ENCODE measurements at places on chromosomes 7 and 10.

DNA sequence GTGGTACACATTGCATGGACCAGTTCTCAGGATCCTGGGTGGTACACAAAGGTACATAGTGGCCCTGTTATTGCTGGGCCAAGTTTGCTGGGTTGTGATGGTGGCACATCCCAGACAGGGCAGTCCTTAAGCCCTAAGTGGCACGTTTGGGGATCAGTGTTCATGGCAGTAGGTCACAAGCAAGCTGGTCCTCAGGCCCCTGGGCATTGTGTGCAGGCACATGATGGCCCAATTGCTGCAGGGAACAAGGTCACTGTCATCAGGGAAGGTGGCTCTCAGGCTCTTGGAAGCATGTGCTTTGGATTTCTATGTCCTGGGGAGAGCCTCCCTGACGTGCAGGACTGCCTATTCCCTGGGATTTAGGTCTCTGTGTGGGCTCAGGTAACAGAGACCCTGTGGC is 412.3 kb upstream of the LRRTM3 start:
- DNase-seq = no peak

- DNase-seq = peak; percentile 63
Measured at GRCh38 chr7:106542550-106543220, 118.3 kb downstream of the CCDC71L start.

DNA sequence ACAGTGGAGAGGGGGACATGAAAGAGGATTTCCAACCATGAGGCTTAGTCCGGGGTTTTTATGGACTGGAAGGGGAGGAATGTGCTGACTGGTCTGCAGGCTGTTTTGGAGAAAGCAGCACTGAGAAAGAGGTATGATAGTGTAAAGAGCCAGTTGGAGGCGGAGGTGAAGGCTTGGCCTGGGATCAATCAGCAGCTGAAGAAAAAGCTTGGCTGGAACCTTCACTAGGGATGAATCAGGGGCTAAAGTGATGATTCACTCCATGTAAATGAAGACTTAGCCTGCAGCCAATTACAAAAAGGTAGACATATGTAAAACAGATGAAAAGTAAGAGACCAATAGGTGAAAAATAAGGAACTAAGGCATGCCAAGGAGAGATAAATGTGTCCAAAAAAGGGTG is 1382.6 kb downstream of the GATA3 start:
- DNase-seq = peak; percentile 30

DNA sequence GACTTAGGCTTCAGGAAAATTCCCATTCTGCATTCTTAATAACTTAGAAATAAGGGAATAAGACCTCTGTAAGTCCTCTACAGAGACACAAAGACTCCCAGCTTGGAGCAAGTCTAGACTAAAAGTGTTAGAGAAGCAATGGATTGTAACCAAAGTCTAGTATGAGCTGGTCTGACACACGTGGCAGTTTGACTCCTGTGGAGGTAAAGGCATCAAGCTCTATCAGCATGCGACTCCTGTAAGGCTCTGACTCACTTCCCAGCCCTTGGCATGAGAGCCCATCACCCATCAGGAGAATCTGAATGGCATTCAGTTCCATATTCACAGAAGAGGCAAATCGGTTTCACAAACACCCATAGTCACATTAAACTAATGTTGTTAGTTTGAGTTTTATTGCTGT is 4.4 kb upstream of the VSTM4 start:
- no peak for DNase-seq

- no peak for DNase-seq
Measured at GRCh38 chr10:116316503-116316902, 7.7 kb upstream of the CCDC172 start.
